ENCODE measurements at places on chromosomes 5 and 9. TPM values are rescaled to one million over a fixed set of nuclear protein-coding genes. Genes with fewer than 3 reads are reported as not detected.

Gene SLC6A19
- not detected for polyA plus RNA-seq

Gene KLF4
- polyA plus RNA-seq = not detected

Gene ADRB2
- not detected for polyA plus RNA-seq

Gene PCDHB14
- polyA plus RNA-seq = not detected

Gene PGM5
- polyA plus RNA-seq = not detected

Gene NME5
- not detected for polyA plus RNA-seq

Gene SLC27A6
- not detected for polyA plus RNA-seq

Gene PCDHGB4
- 0.23 TPM for polyA plus RNA-seq

Gene SOHLH1
- not detected for polyA plus RNA-seq

Gene RAPGEF1
- polyA plus RNA-seq = 4.4 TPM

Gene TMEM174
- not detected for polyA plus RNA-seq

Gene MEGF10
- not detected for polyA plus RNA-seq

Gene RORB
- not detected for polyA plus RNA-seq

Gene SCGB3A2
- not detected for polyA plus RNA-seq

Gene SIMC1
- polyA plus RNA-seq = 2.4 TPM

Gene FAM169A
- polyA plus RNA-seq = 7.7 TPM

Gene SUB1
- 485 TPM for polyA plus RNA-seq

Gene NCS1
- polyA plus RNA-seq = not detected

Gene CAPSL
- not detected for polyA plus RNA-seq

Gene FLT4
- polyA plus RNA-seq = 1.1 TPM

All from naive thymus-derived CD8-positive, alpha-beta T cell (primary cell).